ENCODE measurements at places on chromosomes 13 and 19. TPM values are rescaled to one million over a fixed set of nuclear protein-coding genes. Genes with fewer than 3 reads are reported as not detected.

Gene CACNG8
- 0.29 TPM for total RNA-seq

Gene CERS1
- 0.80 TPM for total RNA-seq

Gene CEACAM19
- total RNA-seq = 2.4 TPM

Gene HIPK4
- total RNA-seq = 0.09 TPM

Gene FXYD5
- total RNA-seq = 46.7 TPM

Gene DACH1
- total RNA-seq = 1.7 TPM

Gene FNDC3A
- 35.8 TPM for total RNA-seq
